Activated naive CD4-positive, alpha-beta T cell (primary cell): ENCODE measurements at places on chromosomes 3 and 15.

GRCh38 chr15:83206526-83207008, 1.1 kb downstream of the HDGFL3 start:
- no peak for DNase-seq

DNA sequence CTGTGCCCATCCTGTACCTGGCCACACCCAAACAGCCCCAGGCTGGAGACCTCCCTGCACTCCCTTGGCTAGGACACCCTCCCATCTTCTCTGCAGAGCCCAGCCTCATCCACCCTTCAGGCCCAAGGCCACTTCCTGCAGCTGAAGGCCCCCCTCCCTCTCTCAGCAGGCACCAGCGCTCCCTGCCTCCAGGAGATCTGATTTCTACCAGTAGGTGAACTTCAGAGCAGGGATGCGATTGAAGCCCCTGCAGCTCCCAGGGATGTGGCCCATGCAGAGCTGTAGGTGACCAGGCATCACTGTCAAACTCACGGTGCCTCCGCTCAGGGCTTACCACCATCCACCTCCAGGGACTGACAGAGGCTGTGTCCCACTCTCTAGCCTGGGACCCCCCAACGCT, 96.3 kb downstream of the NUP210 start:
- no peak for DNase-seq

- DNase-seq = no peak
Observed at GRCh38 chr15:29377161-29377560, 107.5 kb upstream of the NSMCE3 start.

- no peak for DNase-seq
Observed at GRCh38 chr15:87034886-87035285, 955.2 kb downstream of the AGBL1 start.

DNA sequence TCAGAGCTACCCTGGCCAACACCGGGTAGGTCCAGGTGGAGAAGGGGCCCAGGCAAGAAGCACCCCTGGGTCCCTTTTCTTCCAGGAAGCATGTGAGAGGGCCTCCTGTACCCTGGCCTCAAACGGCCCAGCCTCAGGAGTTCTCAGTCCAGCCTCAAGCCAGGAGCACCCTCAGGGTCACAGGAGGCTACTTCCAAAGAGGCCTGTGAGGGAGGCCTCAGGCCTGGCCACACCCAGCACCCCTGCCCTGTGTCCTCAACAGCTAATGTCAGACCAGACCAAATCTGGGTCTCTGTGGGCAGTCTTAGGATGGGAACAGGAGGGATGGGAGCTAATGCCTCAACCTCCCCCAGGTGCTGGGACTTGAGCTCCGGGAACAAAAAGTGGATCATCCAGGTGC, 23.5 kb downstream of the PTH1R start:
- no peak for DNase-seq

GRCh38 chr3:48966876-48967361, 23.1 kb upstream of the P4HTM start:
- DNase-seq = no peak

DNA sequence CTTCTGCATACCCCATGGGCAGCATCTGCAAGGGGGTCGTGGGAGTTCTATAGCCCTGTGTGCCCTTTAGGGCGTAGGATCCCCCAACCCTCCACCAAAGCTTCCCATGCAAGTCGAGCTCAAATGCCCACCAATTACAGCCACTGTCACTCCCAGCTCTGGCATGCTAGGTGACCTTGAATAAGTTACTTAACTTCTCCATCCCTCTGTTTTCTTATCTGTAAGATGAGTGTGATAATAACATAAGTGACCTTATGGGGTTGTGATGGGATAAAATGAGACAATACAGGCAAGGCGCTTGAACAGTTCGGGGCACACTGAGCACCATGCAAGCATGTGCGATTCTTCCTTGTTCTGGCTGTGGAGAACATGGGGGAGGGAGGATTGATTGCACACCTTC, 74.8 kb upstream of the POMGNT2 start:
- no peak for DNase-seq

DNA sequence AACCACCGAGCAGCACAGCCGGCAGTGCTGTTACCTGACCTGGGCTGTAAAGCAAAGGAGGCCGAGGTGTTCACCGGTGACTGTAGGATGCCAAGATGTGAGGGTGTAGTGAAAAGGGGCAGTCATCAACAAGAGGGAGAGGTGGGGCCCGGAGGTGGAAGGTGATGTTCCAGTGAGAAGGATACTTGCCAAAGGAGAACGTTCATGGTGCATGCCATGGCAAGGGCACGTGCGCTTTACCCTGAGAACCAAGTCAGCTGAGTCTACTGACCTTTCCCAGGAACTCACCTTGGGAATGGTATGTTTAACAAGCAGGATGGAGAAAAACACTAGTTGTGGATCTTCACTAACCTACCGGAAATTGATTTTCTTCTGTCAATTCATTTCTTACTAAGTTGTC, 211.1 kb downstream of the PDZRN3 start:
- no peak for DNase-seq

- no peak for DNase-seq
Observed at GRCh38 chr3:60225848-60226247, 1025.4 kb downstream of the FHIT start.

DNA sequence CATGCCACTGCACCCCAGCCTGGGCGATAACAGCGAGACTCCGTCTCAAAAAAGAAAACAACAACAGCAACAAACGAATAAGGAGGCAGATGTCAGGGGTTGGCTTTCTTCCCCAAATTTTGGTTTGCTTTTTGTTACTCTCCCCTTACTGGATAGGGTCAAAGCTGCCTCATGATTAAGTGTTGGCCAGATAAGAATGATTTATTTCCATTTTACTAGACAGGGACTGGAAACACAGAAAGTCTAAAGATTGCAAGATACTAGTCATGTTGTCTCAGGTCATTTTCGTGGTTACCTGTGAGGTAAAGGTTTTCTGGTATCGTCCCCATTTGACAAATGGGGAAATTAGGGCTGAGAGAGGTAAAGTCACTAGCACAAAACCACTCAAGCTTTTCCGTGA, 18.6 kb upstream of the ETV5 start:
- DNase-seq = no peak

GRCh38 chr3:159711560-159712333, 276.9 kb upstream of the IL12A start:
- no peak for DNase-seq

DNA sequence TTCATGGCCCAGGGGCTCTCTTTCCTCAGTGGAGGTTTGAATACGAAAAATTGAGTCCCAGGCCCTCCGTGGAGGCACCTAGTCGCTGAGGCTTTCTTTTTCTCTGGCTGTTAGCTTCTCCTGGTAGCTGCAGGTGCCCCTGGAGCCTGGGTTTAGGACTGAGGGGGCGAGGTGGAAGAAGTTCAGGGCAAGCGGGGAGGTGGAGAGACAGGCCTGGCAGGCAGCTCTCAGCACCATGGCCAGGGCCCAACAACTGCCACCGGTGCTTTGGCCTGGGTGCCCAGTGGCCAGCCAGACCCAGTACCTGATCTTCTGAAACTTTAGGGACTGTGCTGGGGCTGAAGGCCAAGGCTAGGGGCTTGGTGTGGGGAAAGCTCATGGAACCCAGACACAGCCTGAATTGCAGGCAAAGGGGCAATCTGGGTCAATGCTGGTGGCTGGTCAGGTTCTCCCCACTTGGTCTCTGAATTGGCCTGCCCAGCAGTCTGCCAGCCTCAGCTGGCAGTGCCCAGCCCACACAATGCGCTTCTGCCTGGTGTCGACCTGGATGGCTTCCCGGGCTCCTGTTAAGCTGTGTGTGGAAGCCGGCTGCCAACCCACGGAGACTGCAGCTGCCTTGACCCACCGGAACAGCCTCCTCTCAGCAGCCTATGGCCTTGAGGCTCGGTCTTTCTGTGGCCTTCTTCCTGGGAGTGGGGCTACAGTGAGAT, 30.3 kb upstream of the POLG start:
- no peak for DNase-seq

DNA sequence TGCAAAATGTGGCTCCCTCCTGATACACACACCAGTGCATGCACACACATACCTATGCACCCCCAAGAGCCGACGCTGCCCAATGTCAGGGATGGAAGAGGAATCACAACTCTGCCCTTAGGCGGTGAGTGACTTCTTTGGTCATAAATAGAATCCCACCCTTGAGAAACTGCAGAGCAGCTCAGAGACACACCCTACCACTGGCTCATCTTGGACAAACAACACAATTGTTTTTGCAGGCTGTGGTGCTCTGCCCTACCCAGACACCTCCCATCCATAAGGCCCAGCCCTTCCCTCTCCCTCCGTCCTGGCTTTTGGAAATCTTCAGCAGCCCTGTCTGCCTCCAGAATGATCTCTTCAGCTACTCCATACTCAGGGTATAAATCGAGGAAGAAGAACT, 73.8 kb upstream of the HRH1 start:
- DNase-seq = no peak

GRCh38 chr3:115666081-115666480, 42.8 kb downstream of the GAP43 start:
- no peak for DNase-seq

DNA sequence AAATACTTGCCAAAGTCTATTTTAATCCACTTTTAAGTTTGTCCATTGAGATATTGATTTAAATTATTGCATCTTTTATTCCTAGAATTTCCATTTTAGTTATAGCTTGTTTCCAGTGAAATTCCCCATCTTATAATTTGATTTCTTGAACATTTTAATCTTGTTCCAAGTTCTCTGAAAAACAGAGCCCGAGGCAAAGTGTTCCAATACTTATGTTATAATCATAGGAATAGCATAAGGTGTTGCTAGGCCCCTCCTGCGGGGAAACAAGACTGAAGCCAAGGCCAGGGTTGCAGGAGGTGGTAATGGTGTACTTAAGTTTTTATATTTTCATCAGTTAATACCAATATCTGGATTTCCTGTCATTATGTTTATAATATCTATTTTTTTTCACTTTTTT, 226.6 kb downstream of the ADAMTSL3 start:
- DNase-seq = no peak

DNA sequence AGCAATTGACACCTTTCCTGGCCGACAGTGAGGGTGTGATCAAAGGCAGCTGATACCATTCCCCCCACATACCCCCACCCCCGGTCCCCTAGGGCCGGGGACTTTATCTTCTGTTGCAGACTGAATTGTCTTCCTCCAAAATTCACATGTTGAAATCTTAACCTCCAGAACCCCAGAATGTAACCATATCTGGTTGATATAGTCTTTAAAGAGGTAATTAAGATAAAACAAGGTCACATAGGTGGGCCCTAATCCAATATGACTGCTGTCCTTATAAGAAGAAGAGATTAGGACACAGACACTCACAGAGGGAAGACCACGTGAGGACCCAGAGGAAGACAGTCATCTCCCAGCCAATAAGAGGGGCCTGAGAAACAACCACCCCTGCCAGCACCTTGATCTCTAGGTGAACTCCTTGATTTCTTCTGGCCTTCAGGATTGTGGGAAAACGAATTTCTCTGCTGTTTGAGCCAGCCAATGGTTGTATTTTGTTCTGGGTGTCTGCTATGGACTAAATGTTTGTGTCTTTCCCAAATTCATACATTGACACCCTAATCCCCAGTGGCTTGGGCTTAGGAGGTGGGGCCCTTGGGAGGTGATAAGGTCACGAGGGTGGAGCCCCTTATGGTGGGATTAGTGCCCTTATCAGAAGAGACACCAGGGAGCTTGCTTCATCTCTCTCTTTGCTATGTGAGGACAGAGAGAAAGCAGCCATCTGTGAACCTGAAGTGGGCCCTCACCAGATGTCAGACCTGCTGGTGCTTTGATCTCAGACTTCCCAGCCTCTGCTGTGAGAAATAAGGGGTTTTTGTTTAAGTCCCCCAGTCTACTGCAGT, 144.0 kb downstream of the CHSY1 start:
- no peak for DNase-seq

DNA sequence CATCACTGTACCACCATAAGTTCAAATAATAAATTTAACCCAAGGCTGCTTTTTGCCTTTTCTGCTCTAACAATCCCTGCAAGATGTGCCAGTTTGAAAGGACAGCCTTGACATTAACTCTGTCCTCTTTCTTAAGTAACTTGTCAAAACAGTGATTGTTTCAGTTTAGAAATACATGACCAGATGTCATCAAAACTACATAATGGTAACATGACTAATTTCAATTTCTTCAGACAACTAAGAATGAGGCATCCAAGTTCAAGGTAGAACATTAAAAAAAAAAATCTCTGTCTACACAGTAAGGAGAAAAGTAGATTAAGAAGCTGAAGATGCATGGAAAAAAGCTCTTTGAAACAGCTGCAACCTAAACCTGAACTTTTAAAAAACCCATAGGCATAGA, 47.4 kb downstream of the SHQ1 start:
- no peak for DNase-seq

DNA sequence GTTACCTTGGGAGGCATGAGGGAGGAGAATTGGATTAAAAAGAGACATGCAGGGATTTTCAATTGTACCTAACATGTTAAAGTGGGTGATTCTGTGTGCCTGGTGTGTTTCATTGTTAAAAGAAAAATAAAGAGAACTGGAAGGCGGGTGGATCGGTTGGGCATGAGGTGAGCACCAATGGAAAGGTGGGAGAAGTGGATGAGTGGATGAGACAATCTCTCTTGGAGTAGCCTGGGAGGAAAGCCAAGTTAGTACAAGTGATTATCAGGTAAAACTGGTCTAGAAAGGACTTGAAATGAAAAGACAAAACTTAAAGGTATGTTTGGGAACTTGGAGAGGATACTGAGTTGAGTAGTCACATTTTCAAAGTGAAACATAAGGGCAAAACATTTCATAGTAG, 12.1 kb downstream of the VEPH1 start:
- no peak for DNase-seq

- DNase-seq = no peak
Observed at GRCh38 chr15:41985236-41986160, 13.1 kb upstream of the EHD4 start.

DNA sequence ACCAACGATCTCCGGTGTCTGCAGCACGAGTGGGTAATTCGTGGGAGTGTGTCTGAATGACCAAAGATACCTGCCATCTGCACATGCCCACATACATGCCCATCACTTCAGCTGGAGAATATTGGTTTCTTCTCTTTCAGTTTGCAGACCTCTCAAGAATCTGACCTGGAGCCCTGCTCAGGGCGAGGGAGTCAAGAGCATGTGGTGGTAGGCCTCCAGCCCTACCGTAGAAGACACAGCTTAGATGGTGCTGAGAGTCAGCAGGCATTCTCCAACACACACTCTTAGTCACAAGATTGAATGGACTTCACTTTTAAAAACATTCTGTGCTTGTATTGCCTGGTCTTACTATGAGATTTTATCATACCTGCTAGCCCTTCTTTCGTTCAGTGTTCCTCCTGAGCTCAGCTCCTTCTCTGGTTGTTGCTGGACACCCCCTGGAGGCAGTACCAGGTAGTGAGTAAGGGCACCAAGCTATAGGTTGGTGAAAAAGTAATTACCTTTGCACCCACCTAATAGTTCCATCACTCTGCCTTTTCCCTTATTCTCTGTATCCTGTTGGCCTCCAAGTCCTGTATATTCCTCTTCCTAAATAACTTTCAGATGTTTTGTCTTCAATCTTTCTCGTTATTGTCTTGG, 252.0 kb downstream of the CACNA2D3 start:
- DNase-seq = no peak

GRCh38 chr15:43219929-43220928, 589 bp downstream of the EPB42 start:
- DNase-seq = no peak

- no peak for DNase-seq
Observed at GRCh38 chr3:151837057-151837456, 23.1 kb downstream of the AADAC start.

GRCh38 chr15:64502151-64502550, 41.8 kb downstream of the ZNF609 start:
- DNase-seq = no peak
